ENCODE measurements at places on chromosomes 7 and 10.

DNA sequence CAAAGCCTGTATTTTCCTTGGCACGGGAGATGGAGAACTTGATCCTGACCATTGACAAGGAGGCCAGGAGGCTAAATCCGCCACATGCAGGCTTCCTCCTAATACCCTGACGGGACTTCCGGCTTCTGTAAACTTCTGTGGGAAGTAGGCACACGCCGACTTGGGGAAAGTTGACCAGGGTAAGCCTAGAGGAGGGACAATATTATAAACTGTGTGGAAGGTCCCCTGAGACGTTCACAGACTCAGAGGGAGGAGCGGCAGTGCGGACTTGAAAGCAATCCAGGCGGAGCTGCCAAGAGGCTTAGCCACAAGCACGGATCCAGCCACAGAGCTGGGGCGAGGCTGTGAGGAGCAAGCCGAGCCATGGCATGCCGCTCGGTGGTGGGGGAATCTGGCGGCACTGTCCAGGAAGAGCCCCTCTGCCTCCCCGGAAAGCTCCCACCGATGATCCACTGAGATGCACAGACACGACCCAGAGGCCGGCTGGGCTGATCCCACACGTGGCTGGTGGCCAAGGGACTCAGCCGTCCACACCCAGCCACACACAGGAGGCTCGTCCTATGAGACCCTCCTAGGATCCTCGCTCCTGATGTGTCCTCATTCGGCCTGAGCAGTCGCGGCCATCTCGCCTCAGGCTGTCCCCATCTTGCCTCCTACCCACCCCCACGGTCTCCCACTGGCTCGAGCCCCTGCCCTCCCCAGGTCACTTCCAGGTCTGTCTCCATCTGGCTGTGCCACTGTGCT lies 40.0 kb upstream of the INSIG1 start:
- no peak for DNase-seq

- DNase-seq, result no peak
These were observed 15.2 kb downstream of the RAB11FIP2 start for GRCh38 chr10:118031351-118032075.

DNA sequence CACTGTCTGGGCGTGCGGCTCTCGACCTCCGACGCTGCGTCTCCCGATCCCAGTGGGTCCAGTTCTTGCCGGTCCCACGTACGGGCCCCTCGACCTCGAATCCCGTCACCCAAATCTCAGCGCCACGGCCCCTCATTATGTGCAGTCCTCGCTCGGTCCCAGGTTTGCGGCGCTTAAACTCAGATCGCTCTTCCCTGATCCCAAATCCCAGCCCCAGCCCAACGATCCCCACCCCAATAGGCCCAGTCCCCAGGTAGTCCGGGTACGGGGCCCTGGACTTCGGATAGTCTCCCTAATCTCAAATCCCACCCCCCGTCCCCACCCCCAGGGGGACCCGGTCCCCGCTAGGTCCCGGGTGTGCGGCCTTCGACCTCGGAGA lies 666 bp downstream of the HNRNPF start:
- DNase-seq, result no peak

DNA sequence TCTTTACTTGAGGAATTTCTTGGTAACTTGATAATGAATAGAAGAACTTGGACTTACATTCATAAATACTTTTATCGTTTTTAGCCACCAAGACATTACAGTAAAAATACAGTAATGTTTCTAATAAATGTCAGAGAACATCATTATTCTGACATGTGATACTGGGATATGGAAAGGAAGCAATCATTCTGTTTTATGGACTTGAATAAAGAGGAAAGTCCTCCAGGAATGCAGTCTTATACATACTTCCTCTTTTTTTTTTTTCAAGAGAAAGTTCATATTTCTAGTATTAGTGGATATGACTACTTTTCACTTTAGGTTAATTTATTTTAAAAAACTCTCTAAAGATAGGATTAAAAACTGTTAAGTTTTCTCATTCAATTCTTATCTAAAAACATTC lies 220.0 kb upstream of the SEMA3C start:
- no peak for DNase-seq

- DNase-seq, result no peak
These were observed 26.1 kb upstream of the GALNTL5 start for GRCh38 chr7:151930026-151930653.

GRCh38 chr10:95896071-95896850 lies 11.5 kb upstream of the CC2D2B start:
- no peak for DNase-seq
